ENCODE measurements at places on chromosomes 1 and 21.

- no peaks in the 10 kb centered on the region for H3K27me3 ChIP-seq
- H3K4me1 ChIP-seq: no peaks in the 10 kb centered on the region
- H3K36me3 ChIP-seq: no peaks in the 10 kb centered on the region
- no peak for DNase-seq
Measured at GRCh38 chr1:38183747-38184146, 137.2 kb upstream of the POU3F1 start.

GRCh38 chr1:156464825-156465452, 35.6 kb downstream of the MEF2D start:
- no peak overlapping the region for H3K4me3 ChIP-seq
- H3K4me1 ChIP-seq: no peaks in the 10 kb centered on the region
- DNase-seq: no peak
- H3K36me3 ChIP-seq: 0 out of 2 replicates have a peak, but pooled peaks cover 1% of the 10 kb centered on the region
- H3K27me3 ChIP-seq: no peaks in the 10 kb centered on the region

GRCh38 chr1:176384841-176385240, 78.1 kb upstream of the PAPPA2 start:
- H3K27ac ChIP-seq: no peak overlapping the region
- no peak overlapping the region for H3K4me3 ChIP-seq
- peaks cover 6% of the 10 kb centered on the region for H3K4me1 ChIP-seq
- no peak for DNase-seq

DNA sequence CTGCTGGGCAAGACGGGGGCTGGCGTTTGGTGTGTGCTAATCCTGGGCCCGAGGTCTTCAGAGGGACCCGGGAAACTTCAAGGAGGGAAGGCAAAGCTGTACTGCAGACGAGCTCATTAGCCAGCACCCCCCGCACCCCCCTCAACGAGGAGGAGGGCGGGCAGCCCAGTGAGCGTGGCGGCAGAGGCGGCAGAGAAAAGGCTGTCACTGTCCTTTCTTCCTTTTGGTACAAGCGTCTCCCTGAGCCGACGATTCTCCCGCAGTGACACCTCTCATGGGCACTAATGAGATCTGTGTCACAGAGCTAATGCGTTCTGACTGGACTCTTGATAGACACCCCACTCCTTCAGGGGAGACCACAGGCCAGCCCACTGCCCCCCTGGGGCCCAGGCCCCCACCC, 29.5 kb downstream of the DMAP1 start:
- no peak overlapping the region for H3K27ac ChIP-seq
- no peak overlapping the region for H3K4me3 ChIP-seq
- no peaks in the 10 kb centered on the region for H3K27me3 ChIP-seq
- 0 out of 2 replicates have a peak, but pooled peaks cover under 1% of the 10 kb centered on the region for H3K36me3 ChIP-seq
- DNase-seq: no peak

- DNase-seq: no peak
- H3K27me3 ChIP-seq: no peaks in the 10 kb centered on the region
- no peaks in the 10 kb centered on the region for H3K4me1 ChIP-seq
- no peak overlapping the region for H3K4me3 ChIP-seq
Measured at GRCh38 chr1:1624443-1625403, 7.2 kb upstream of the MMP23B start.

DNA sequence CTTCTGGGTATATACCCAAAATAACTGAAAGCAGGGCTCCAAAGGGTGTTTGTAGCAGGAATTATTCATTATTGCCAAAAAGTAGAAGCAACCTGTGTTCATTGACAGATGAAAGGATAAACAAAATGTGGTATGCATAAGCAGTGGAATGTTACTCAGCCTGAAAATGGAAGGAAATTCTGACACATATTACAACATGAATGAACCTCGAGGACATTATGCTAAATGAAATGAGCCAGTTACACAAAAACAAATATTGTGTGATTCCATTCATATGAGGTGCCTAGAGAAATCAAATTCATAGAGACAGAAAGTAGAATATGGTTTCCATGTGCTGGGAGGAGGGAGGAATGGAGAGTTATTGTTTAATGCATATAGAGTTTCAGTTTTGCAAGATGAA, 86.3 kb upstream of the ARTN start:
- no peaks in the 10 kb centered on the region for H3K36me3 ChIP-seq
- no peaks in the 10 kb centered on the region for H3K27me3 ChIP-seq
- H3K4me1 ChIP-seq: no peaks in the 10 kb centered on the region
- H3K27ac ChIP-seq: no peak overlapping the region

GRCh38 chr1:167567663-167568062, 14.1 kb upstream of the CREG1 start:
- H3K27me3 ChIP-seq: no peaks in the 10 kb centered on the region
- H3K4me1 ChIP-seq: no peaks in the 10 kb centered on the region
- no peak overlapping the region for H3K4me3 ChIP-seq
- no peak overlapping the region for H3K27ac ChIP-seq
- no peak for DNase-seq

- H3K27ac ChIP-seq: no peak overlapping the region
- no peak overlapping the region for H3K4me3 ChIP-seq
- DNase-seq: no peak
- no peaks in the 10 kb centered on the region for H3K36me3 ChIP-seq
- H3K27me3 ChIP-seq: no peaks in the 10 kb centered on the region
Measured at GRCh38 chr1:76857973-76858372, 9.3 kb upstream of the ST6GALNAC5 start.

DNA sequence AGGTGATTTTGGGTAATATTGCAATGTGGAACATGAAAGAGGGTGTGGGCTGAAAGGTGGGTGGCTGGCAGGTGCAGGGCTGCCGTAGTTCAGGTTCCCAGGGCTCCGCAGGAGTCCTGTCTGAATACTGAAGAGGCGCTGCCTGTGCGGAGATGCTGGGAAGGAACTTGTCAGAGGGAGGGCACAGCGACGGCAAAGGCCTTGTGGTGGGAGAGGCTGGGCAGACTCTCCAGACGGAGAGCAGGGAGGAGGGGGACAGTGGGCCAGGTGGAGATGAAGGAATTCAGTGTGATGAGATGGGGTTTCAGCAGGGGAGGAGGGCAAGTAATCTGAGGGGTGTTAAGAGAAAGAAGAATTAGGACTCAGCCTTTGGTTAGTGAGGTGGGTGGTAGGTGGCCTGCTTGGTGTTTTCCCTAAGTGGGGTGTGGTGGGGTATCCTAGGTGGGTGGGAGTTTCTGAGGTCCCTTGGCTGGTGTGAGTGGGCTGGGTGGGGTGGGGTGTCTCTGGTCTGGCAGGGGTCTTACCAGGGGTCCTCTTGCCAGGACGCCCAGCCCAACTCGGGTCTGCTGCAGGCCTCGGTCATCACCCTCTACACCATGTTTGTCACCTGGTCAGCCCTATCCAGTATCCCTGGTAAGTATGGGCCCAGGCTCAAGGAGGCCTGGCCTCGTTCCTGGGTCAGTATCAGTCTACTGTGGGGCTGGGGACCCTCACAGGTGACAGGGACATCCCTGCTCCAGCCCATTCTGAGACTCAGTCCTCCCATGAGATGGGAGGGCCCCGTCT, 15.6 kb downstream of the SERINC2 start:
- no peak overlapping the region for H3K4me3 ChIP-seq
- H3K4me1 ChIP-seq: no peaks in the 10 kb centered on the region
- H3K36me3 ChIP-seq: no peaks in the 10 kb centered on the region
- DNase-seq: no peak
- H3K27me3 ChIP-seq: no peaks in the 10 kb centered on the region
- no peak overlapping the region for H3K27ac ChIP-seq

- peaks cover 2% of the 10 kb centered on the region for H3K36me3 ChIP-seq
- DNase-seq: no peak
- H3K4me3 ChIP-seq: no peak overlapping the region
- H3K27me3 ChIP-seq: no peaks in the 10 kb centered on the region
- H3K4me1 ChIP-seq: peaks cover 9% of the 10 kb centered on the region
Measured at GRCh38 chr1:151001602-151002001, 5.1 kb downstream of the MINDY1 start.

DNA sequence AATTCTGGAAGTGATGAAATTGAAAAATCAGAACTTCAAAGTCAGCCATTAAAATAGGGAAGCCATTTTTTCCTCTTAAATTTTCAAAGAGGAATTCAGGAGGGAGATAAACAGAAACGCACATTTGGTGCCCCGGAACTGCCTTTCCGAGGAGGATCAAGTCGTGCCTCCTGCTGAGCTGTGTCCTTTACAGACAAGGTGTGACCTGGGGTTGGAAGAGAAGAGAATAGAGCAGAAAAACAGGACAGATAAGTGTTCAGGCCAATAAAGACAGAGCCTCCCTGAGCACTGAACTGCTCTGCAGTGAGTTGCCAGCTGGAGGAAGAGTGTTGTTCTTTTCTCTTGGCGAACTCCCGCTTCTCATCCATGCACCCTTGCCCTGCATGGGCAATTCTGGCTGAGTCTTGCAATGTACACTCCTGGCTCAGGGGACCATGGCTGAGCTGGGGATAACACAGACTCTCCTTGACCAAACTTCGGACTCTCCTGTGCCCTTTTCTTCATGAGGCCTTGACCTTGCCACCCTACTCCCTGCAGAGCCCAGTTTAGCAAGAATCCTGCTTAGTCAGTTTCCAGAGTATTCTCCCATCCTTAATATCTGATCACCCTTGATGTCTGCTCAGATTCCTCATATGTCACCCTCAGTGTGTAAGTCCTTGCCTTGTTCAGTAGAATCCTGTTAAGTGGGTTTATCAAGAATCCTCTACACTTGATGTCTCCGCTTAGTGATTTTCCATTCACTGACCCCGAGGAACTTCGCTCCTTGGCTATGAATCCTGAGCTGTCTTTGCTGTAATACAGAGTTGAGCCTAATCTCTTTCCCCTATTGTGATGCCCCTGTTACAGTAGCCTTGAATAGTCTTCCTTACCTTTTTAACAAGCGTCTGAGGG, 1.3 kb upstream of the MTARC1 start:
- H3K4me1 ChIP-seq: peaks cover 33% of the 10 kb centered on the region
- peak overlapping the region; percentile 48 for H3K27ac ChIP-seq
- H3K27me3 ChIP-seq: no peaks in the 10 kb centered on the region

DNA sequence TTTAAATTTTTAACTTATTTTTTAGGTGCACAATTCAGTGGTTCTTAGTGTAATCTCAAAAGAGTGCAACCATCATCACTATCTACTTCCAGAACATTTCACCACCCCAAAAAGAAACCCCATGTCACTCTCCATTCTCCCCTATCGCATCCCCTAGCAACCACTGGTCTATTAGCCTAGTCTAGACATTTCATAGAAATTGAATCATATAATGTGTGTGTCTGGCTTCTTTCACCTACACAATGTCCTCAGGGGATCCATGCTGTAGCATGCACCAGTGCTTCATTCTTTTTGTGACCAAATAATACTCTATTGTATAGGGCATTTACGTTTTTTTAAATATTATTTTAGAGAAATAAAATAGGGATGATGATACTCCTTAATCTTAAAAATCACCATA, 64.7 kb downstream of the JAK1 start:
- H3K4me3 ChIP-seq: no peak overlapping the region
- H3K27me3 ChIP-seq: no peaks in the 10 kb centered on the region
- peaks cover 54% of the 10 kb centered on the region for H3K4me1 ChIP-seq

GRCh38 chr1:206419250-206419649, 51.0 kb upstream of the IKBKE start:
- H3K36me3 ChIP-seq: no peaks in the 10 kb centered on the region
- H3K27me3 ChIP-seq: no peaks in the 10 kb centered on the region
- DNase-seq: no peak
- peaks cover 5% of the 10 kb centered on the region for H3K4me1 ChIP-seq
- no peak overlapping the region for H3K27ac ChIP-seq
- H3K4me3 ChIP-seq: no peak overlapping the region

DNA sequence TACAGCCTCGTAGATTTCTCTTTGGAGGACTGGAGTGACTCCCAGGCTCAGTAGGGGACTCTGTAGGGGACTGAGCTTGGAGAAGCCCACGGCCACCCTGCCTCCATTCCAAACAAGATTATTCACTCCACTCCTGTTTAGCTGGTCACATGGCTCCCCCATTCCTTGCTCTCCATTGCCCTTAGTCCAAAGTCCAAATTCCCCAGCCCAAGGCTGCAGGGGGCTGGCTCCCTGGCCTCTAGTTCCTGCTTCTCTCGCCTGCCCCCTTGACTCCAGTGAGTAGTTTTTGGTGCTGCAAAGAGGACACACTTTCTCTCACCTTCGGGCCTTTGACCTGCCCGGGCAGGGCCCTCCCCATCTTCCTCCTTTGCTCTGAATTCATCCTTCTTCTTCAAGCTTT, 403.3 kb downstream of the KIF26B start:
- H3K27me3 ChIP-seq: no peaks in the 10 kb centered on the region
- H3K4me3 ChIP-seq: no peak overlapping the region
- H3K36me3 ChIP-seq: no peaks in the 10 kb centered on the region
- peak; percentile 49 for DNase-seq

DNA sequence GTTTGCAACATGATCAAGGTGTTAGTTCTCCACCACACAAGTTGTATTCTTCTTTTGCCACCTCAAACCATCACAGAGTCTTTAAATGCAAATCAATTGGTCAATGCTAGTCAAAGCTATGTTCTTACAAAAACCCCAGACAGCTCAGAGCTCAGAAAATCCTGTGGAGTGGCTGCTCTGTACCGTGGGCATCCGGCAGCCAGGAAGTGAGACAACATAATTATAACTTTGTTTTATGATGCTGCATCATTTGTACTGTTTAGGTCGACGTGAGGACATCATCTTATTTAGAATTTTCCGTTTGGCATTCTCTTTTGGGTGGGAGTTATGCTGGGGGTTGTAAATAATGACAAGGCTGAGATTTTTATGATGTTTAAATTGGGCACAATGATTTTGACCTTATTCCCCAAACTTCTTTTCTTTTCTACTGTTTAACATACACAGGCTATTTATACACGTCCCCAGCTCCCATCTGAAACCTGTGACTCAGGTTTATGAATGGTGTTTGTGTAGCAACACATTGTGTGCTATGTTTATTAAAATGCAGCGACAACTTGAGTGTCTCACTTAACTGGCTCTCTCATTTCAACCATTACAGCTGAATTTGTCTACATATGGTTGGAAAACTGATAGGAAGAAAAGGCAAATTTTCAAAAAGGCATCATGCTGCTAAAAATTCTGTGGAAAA, 124.0 kb downstream of the CNIH3 start:
- no peaks in the 10 kb centered on the region for H3K36me3 ChIP-seq
- DNase-seq: no peak
- H3K4me3 ChIP-seq: no peak overlapping the region
- no peaks in the 10 kb centered on the region for H3K4me1 ChIP-seq
- no peak overlapping the region for H3K27ac ChIP-seq

GRCh38 chr1:206778031-206778430, 5.7 kb upstream of the IL10 start:
- no peak for DNase-seq
- no peaks in the 10 kb centered on the region for H3K36me3 ChIP-seq
- H3K27ac ChIP-seq: no peak overlapping the region

- H3K27ac ChIP-seq: peak overlapping the region; percentile 33
- DNase-seq: peak; percentile 1
- no peaks in the 10 kb centered on the region for H3K4me1 ChIP-seq
- H3K36me3 ChIP-seq: no peaks in the 10 kb centered on the region
- no peak overlapping the region for H3K4me3 ChIP-seq
Measured at GRCh38 chr1:97796711-97797110, 124.1 kb downstream of the DPYD start.

DNA sequence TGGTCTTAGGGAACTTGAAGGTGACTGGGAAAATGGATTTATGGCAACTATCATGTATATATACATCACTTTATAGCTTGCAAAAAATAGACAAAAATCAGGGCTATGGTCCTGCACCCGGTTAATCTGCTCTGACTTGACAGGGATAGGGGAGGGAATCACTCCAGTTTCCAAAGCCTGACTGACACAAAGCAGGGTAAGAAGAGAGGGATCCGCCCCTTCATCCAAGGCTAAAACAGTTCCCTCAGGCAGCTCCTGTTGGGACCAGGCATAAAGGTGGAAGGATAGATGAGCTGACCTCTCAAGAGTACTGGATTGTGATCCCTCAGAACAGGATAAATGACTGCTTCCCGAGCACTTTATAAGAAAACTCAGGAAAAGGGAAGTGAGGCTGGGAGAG, 1.4 kb downstream of the PBXIP1 start:
- no peaks in the 10 kb centered on the region for H3K27me3 ChIP-seq
- peaks cover 10% of the 10 kb centered on the region for H3K4me1 ChIP-seq
- peaks cover 1% of the 10 kb centered on the region for H3K36me3 ChIP-seq
- H3K27ac ChIP-seq: no peak overlapping the region
- H3K4me3 ChIP-seq: no peak overlapping the region
- DNase-seq: no peak
